ENCODE measurements at places on chromosomes 11 and 22.

- DNase-seq: no peak
Measured at GRCh38 chr11:61292356-61292755, 2.8 kb downstream of the VWCE start.

- no peak for DNase-seq
Measured at GRCh38 chr11:20021212-20021611, 139.1 kb downstream of the DBX1 start.

DNA sequence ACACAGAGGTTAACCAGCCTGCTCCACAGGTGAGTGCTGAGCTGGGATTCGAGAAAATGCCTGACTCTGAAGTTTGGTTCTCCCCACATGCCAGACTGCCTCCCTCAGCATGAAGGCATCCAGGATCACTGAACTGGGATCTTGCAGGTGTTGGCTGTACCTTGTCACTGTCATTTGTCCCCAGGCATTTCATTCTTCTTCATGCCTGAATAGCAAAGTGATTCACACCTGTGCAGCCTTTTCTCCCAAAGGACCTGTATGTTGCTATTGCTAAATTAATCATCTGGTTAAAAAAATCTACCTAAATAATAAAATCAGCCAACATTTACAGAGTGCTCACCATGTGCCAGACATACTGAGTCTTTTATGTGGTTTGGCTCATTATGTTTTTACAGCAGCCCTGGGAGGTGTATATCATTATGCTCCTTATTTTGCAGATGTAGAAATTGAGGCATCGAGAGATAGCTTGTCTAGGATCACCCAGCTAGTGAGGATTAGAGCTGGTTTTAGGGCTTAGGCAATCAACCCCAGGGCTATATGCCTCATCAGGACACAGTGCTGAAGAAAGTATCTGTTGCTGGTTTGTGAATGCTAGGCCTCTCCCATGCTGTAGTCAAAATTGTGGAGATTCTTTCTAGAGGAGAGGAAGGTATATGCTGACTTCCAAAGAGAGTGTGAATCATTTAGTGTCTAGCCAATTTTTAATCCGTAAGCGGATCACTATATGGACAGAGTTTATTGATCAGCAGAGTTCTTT, 204.4 kb downstream of the HIPK3 start:
- no peak for DNase-seq

GRCh38 chr11:5317292-5317691, 6.8 kb downstream of the OR51B2 start:
- no peak for DNase-seq

DNA sequence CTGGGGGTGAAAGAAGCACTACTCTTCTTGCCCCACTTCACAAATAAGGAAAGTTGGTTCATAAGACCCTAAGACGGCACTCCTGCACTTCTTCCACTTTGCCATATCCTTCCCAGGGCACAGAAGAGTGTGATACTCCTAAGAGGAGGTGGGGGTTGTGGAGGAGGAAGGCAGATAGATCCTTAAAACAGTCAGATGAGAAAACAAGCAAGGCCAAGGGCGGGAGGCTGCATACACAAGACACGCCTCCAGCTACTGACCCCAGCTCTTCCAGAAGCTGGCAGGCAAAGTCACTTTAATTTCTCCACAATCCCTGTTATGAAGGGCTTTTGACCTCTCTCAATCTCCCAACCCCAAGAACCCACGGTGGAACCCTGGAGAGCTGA, 1.6 kb upstream of the CHRM4 start:
- DNase-seq: no peak

- DNase-seq: no peak
Measured at GRCh38 chr11:794013-794765, 3.9 kb downstream of the SLC25A22 start.
